Right lobe of liver (tissue), 6 donors: ENCODE measurements at places on chromosomes 5 and 9. TPM values are rescaled to one million over a fixed set of nuclear protein-coding genes. Genes with fewer than 3 reads are reported as not detected.

UBLCP1 gene
- total RNA-seq: 13.8 TPM

RAPGEF6 gene
- total RNA-seq: 7.2 TPM

CYLC2 gene
- not detected for total RNA-seq

SPATA31D4 gene
- not detected for total RNA-seq

SLC6A18 gene
- total RNA-seq: not detected

CER1 gene
- total RNA-seq: not detected

C5 gene
- 261 TPM for total RNA-seq

DNA sequence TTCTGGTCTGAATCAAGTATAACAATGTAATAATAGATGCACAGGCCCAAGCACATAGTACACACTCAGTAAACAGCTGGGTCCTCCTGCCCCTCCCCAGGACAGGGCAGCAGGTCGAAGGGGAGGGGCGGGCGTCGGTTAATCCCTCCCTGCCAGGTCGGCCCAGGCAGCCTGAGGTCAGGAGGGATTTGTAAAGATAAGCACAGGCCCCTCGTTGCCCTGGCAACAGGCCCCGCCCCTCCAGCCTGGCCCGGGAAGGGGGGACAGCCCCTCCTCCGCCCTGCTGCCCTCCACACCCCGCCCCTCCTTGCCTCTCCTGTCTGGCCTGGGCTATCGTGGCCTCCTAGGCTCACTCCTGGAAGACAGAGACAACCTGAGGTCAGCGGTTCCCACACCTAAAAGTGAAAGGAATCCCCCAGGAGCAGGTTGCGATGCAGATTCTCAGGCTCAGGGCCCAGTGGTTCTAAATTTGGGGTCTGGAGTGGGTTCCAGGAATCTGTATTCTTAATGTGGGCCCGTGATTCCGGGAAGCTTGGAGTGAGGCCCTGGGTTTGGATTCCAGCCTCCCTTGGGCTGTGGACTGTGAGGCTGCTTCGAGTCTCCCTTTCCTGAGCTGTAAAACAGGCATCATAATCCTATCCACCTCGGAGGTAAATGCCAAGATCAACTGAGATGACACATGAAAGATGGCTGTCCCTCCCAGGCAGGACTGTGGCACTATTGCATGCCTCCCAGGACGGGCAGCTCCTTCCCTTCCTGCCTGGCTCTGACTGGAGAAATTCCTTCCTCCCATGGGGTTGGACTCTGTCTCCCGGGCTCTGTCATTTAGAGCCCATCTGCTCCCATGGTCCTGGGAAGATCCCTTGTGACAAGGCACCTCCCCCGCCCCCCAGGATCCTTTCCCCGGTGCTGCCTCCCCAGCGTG, 4.4 kb downstream of the CRB2 start:
- no peaks in the 10 kb centered on the region for H3K4me1 ChIP-seq
- peak; percentile 45 for DNase-seq
- no peak overlapping the region for H3K4me3 ChIP-seq
- H3K36me3 ChIP-seq: no peaks in the 10 kb centered on the region
- H3K27me3 ChIP-seq: no peaks in the 10 kb centered on the region

DNA sequence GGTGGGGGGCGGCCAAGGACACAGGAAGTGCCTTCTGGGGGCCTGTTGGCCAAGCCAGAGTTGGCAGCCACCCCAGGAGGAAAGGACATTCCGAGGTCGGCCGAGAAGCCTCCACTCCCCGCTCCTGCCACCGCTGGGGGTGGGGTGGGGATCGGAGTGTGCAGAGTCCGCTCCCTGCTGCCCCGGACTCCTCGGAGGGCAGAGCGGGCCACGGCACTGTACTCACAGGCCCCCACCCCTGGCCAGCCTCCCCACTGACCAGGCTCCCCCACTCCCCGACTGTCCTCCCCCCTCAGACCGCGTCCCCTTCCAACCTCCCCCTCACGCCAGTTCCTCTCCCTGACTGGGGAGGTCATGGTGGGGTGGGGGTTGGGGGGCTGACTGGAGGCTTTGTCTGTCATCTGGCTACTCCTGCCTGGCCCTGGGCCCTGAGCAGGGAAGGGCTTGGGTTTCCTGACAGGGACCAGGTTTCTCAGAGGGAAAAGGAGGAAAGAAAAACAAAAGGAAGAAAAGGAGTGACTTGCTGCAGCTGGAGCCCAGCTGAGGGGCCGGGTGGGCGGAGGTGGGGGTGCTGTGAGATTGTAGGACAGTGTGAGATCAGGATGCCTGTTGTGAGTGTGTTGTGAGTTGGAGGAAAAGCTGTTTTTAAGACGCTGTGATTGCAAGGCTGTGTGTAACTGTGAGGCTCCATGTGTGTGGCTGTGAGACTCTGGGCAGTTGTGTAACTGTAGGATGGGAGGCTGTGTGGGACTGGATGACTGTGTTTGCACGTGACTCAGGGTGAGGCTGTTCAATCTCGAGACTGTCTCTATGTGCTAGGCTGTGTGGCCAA, 29.7 kb downstream of the CNTFR start:
- H3K4me1 ChIP-seq: no peaks in the 10 kb centered on the region
- H3K27ac ChIP-seq: no peak overlapping the region
- H3K4me3 ChIP-seq: no peak overlapping the region
- H3K36me3 ChIP-seq: no peaks in the 10 kb centered on the region
- H3K27me3 ChIP-seq: no peaks in the 10 kb centered on the region

DNA sequence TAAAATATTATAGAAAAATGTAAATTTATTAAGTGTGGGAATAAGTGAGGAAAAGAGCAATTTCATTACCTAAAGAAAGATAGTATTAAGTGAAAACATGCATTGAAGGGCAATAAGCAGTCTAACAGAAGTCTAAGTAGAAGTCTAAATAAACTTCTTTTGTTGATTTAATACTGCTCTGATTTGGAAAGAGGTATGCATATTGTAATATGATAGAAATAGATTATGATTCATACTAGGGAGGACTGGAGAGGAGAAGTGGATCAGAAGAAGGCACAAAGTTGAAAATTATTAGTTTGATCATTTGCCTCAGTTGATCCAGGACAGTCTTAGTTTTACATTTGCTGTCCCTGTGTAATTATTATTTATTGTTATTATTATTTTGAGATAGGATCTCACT, 6.6 kb upstream of the ERBIN start:
- H3K27me3 ChIP-seq: no peaks in the 10 kb centered on the region
- H3K4me1 ChIP-seq: peaks cover 5% of the 10 kb centered on the region
- no peak overlapping the region for H3K27ac ChIP-seq
- no peak overlapping the region for H3K4me3 ChIP-seq
- H3K36me3 ChIP-seq: no peaks in the 10 kb centered on the region
- DNase-seq: no peak

GRCh38 chr9:98829766-98830165, 22.3 kb downstream of the GALNT12 start:
- H3K36me3 ChIP-seq: no peaks in the 10 kb centered on the region
- H3K27me3 ChIP-seq: no peaks in the 10 kb centered on the region
- H3K4me3 ChIP-seq: no peak overlapping the region
- H3K4me1 ChIP-seq: no peaks in the 10 kb centered on the region
- H3K27ac ChIP-seq: no peak overlapping the region

- H3K27ac ChIP-seq: no peak overlapping the region
- H3K4me1 ChIP-seq: no peaks in the 10 kb centered on the region
- no peaks in the 10 kb centered on the region for H3K27me3 ChIP-seq
- H3K36me3 ChIP-seq: no peaks in the 10 kb centered on the region
- no peak overlapping the region for H3K4me3 ChIP-seq
- DNase-seq: no peak
These were observed 303.9 kb upstream of the DAP start for GRCh38 chr5:11064763-11065450.

GRCh38 chr5:91272858-91273257, 110.3 kb downstream of the ARRDC3 start:
- DNase-seq: no peak
- no peak overlapping the region for H3K4me3 ChIP-seq
- H3K27me3 ChIP-seq: no peaks in the 10 kb centered on the region
- H3K4me1 ChIP-seq: no peaks in the 10 kb centered on the region

DNA sequence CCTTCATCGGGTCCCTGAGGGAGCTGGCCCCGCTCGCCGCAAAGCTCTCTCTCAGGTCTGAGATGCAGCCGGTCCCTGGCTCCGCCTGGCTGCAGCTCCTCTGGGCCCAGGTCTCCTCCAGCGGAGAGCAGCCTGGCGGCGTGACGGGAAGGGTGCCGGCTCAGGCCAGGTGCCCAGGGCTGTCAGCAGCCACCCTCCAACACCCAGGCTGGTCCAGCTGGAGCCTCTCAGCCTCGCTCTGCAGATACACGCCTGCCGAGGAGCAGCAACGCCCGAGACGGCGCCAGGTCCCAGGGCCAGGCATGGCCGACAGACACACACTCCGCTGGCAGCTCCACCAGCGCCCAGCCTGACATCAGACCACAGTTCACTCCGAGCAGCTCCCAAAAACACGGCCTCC, 25.6 kb downstream of the FAM163B start:
- no peaks in the 10 kb centered on the region for H3K27me3 ChIP-seq
- no peak overlapping the region for H3K4me3 ChIP-seq
- H3K4me1 ChIP-seq: no peaks in the 10 kb centered on the region
- no peak for DNase-seq
- H3K27ac ChIP-seq: no peak overlapping the region
- H3K36me3 ChIP-seq: no peaks in the 10 kb centered on the region

- H3K36me3 ChIP-seq: no peaks in the 10 kb centered on the region
- H3K4me3 ChIP-seq: no peak overlapping the region
- no peak for DNase-seq
- no peak overlapping the region for H3K27ac ChIP-seq
- H3K4me1 ChIP-seq: no peaks in the 10 kb centered on the region
These were observed 40.8 kb downstream of the COL27A1 start for GRCh38 chr9:114196117-114196516.

DNA sequence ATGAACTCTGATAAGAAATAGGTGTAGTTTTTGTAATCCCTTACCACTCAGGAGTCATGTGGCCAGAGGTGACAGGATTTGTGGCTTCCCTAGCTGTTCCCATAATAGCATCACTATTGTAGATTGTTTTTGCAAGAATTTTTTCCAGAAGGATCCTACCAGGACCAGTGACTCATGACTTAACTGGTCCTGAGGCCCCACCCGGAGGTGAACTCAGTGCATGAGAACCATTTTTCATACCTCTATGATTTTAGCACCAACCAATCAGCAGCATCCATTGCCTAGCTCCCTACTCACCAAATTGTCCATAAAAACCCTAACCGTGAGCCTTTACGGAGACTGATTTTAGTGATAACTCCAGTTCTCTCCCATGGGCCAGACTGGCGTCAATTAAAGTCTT, 484.8 kb downstream of the PSAT1 start:
- no peaks in the 10 kb centered on the region for H3K27me3 ChIP-seq
- no peaks in the 10 kb centered on the region for H3K4me1 ChIP-seq
- H3K27ac ChIP-seq: no peak overlapping the region

DNA sequence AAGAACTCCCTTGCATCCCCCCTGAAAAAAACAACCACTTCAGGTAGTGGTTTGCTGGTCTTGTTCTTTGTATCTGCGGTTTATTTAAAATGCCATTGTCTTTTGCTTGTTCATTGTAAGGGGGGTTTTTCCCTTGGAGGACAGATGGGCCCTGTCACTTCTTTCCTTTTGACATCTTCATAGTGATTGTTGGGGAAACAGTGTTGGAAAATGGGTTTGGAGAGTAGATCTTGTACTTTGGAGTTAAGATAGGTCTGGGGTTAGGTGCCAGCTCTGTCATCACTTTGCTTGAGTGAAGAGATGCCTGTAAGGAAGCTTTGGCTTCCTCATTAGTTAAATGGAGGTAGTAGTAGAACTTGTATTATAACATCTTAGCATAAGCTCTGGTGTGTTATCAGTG, 112.4 kb downstream of the KDM4C start:
- peaks cover 15% of the 10 kb centered on the region for H3K4me1 ChIP-seq
- H3K4me3 ChIP-seq: no peak overlapping the region
- no peaks in the 10 kb centered on the region for H3K27me3 ChIP-seq

- no peak for DNase-seq
- H3K27ac ChIP-seq: no peak overlapping the region
- no peaks in the 10 kb centered on the region for H3K36me3 ChIP-seq
- H3K4me3 ChIP-seq: no peak overlapping the region
- no peaks in the 10 kb centered on the region for H3K27me3 ChIP-seq
These were observed 438.7 kb downstream of the NTRK2 start for GRCh38 chr9:85108229-85108628.

GRCh38 chr9:129160712-129161533, 17.1 kb downstream of the IER5L start:
- H3K27ac ChIP-seq: no peak overlapping the region
- no peaks in the 10 kb centered on the region for H3K36me3 ChIP-seq
- no peaks in the 10 kb centered on the region for H3K27me3 ChIP-seq
- H3K4me1 ChIP-seq: no peaks in the 10 kb centered on the region

GRCh38 chr9:4997196-4997595, 12.1 kb downstream of the JAK2 start:
- DNase-seq: no peak
- no peaks in the 10 kb centered on the region for H3K4me1 ChIP-seq
- no peaks in the 10 kb centered on the region for H3K27me3 ChIP-seq
- peaks cover 3% of the 10 kb centered on the region for H3K36me3 ChIP-seq
- no peak overlapping the region for H3K27ac ChIP-seq

DNA sequence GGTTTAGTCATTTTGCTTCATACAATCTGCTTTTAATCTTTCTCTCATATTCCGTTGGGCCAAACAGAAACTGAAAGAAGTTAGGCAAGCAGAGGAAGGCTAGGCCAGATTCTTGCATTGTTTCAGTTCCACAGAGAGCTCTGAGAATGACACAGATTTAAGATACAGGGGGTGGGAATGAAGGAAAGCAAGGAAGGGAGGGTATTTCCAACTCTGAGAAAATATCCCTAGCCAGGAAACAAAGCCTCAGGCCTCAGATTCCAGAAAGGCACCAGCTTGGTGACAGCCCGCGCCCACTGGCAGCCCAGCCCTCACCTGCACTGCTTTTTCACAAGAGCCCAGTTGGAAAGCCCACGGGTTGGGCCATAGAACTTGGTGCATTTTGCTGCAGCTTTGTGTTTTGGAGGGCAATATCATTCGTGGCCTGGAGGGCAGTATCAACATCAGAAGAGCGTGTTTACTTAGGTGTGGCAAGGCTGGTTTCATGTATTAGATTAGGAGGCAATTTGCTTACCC, 63.5 kb downstream of the ENC1 start:
- H3K36me3 ChIP-seq: no peaks in the 10 kb centered on the region
- H3K4me3 ChIP-seq: peak overlapping the region; percentile 6
- H3K27ac ChIP-seq: peak overlapping the region; percentile 73
- H3K27me3 ChIP-seq: no peaks in the 10 kb centered on the region

GRCh38 chr5:135308245-135308644, 90.8 kb downstream of the MACROH2A1 start:
- DNase-seq: no peak
- H3K27ac ChIP-seq: no peak overlapping the region
- H3K36me3 ChIP-seq: no peaks in the 10 kb centered on the region
- H3K27me3 ChIP-seq: no peaks in the 10 kb centered on the region
- peaks cover 17% of the 10 kb centered on the region for H3K4me1 ChIP-seq

GRCh38 chr5:180007582-180007981, 64.0 kb downstream of the RNF130 start:
- H3K4me1 ChIP-seq: no peaks in the 10 kb centered on the region
- DNase-seq: no peak
- H3K4me3 ChIP-seq: no peak overlapping the region
- no peak overlapping the region for H3K27ac ChIP-seq
- H3K36me3 ChIP-seq: no peaks in the 10 kb centered on the region
- H3K27me3 ChIP-seq: no peaks in the 10 kb centered on the region

DNA sequence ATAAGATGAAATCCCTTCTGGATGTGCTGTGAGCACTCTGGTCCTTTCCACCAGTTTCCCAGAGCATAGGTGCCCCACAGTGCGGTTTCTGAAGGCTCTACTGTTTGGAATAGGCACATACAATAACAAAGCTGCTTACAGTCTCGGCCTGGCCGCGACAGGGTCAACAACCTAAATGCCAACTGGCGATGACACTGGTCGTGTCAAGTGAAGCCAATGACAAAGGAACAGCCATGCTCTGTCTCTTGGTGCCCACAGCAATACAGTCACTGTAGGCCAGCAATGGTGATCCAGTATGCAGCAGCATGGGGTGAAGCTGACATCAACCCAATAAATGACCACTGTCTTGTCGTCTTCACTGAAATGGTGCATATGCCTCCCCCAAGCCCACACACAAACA, 47.8 kb upstream of the EQTN start:
- H3K36me3 ChIP-seq: no peaks in the 10 kb centered on the region
- no peaks in the 10 kb centered on the region for H3K4me1 ChIP-seq
- DNase-seq: no peak
- H3K27ac ChIP-seq: no peak overlapping the region
- no peak overlapping the region for H3K4me3 ChIP-seq
